Occipital lobe (tissue), 3 donors: ENCODE measurements at places on chromosomes 4 and X. TPM values are rescaled to one million over a fixed set of nuclear protein-coding genes. Genes with fewer than 3 reads are reported as not detected.

MXRA5 gene
- 1.7 TPM for total RNA-seq

PITX2 gene
- total RNA-seq = not detected

RAB39B gene
- 28.2 TPM for total RNA-seq

RAI2 gene
- 3.1 TPM for total RNA-seq

BEND2 gene
- total RNA-seq = under 0.01 TPM

RPS6KA6 gene
- 26.8 TPM for total RNA-seq

CC2D2A gene
- total RNA-seq = 19.8 TPM

ARHGAP36 gene
- 0.31 TPM for total RNA-seq

ART3 gene
- total RNA-seq = 0.78 TPM

RBMX2 gene
- 28.2 TPM for total RNA-seq

FATE1 gene
- total RNA-seq = not detected

PACRGL gene
- 55.7 TPM for total RNA-seq

CNKSR2 gene
- total RNA-seq = 200 TPM

AMBN gene
- total RNA-seq = not detected

WDFY3 gene
- total RNA-seq = 208 TPM

NAA11 gene
- not detected for total RNA-seq

COL4A6 gene
- total RNA-seq = 4.2 TPM

ETDA gene
- not detected for total RNA-seq

CLCN4 gene
- 68.6 TPM for total RNA-seq

ZNF630 gene
- 8.4 TPM for total RNA-seq

HSD17B13 gene
- total RNA-seq = 0.47 TPM

OTUD6A gene
- total RNA-seq = not detected

UBA1 gene
- total RNA-seq = 127 TPM

ZAR1 gene
- not detected for total RNA-seq

CXCL1 gene
- total RNA-seq = 2.0 TPM

BTK gene
- 0.94 TPM for total RNA-seq

VEGFD gene
- not detected for total RNA-seq

PNMA5 gene
- total RNA-seq = 3.0 TPM

TRAPPC11 gene
- total RNA-seq = 89.2 TPM

UGT2B11 gene
- total RNA-seq = not detected

SSX4B gene
- not detected for total RNA-seq
